MG63 (cell line): ENCODE measurements at places on chromosomes 11 and 22.

DNA sequence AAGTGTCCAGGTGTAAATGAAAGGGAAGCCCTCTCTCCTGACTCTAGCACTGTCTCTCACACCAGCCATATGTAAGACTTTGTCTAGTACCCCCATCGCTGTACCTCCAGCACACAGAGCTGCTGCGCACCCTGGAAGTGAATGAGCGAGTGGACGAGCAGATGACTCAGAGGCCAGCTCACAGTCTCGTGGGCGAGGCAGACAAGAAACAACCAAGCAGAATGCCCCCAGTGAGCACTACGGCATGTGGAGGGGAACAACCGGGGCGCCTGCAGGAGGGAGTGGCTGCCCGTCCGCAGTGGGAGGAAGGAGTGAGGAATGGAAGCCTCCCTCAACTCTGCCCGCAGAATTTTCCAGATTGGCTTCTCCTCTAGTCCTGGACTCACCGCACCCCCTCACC lies 46.4 kb downstream of the MCM5 start:
- peak; percentile 40 for DNase-seq

GRCh38 chr11:74019860-74020259 lies 11.0 kb upstream of the UCP3 start:
- DNase-seq = peak; percentile 61

- DNase-seq = no peak
These were observed 7.0 kb upstream of the NEFH start for GRCh38 chr22:29473001-29473400.

GRCh38 chr11:119473226-119473625 lies 50.3 kb upstream of the THY1 start:
- no peak for DNase-seq

GRCh38 chr11:46388619-46389449 lies 2.7 kb downstream of the CHRM4 start:
- no peak for DNase-seq

GRCh38 chr11:16367252-16367651 lies 10.9 kb upstream of the SOX6 start:
- no peak for DNase-seq

GRCh38 chr11:65593518-65594414 lies 1.8 kb downstream of the KCNK7 start:
- no peak for DNase-seq

GRCh38 chr22:33405194-33405593 lies 347.0 kb upstream of the SYN3 start:
- DNase-seq = no peak

GRCh38 chr11:91397134-91397468 lies 827.5 kb upstream of the FAT3 start:
- no peak for DNase-seq

DNA sequence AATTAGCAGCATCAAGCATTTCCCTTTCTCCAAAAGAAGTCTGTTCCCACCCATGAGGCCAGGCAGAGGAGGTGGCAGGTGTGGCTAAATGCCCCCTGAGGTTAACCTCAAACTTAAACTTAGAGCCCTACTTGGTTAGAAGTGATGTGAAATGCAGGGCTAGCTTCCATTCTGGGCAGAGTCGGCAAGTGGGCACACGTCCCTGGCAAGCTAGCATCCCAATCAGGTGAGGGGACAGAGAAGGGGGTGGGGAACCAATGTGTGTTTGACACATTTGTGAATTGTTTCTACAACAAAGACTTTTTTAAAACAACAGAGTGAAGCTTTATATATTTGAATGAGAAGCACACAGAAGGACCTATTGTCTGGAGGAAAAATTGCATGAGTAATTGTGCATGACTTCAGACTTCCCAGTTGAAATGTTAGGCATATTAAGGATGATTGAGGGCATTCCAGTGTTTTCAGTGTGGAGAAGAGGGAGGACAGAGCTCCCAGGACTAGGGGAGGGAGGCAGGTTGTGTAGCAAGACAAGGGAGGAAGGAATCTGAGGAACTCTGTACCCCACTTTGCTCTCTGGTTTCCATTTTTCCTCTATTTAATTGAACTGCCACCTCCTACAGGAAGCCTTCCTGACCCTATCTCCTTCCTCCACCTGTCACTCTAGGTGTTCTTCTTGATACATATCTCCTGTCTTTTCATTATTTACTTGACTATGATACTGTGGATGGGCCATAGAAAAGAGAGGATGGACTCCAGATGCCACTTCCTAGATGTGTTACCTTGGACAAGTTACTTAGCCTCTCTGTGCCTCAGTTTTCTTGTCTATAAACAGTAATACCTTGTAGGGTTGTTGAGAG lies 83.3 kb upstream of the PICALM start:
- DNase-seq = no peak

DNA sequence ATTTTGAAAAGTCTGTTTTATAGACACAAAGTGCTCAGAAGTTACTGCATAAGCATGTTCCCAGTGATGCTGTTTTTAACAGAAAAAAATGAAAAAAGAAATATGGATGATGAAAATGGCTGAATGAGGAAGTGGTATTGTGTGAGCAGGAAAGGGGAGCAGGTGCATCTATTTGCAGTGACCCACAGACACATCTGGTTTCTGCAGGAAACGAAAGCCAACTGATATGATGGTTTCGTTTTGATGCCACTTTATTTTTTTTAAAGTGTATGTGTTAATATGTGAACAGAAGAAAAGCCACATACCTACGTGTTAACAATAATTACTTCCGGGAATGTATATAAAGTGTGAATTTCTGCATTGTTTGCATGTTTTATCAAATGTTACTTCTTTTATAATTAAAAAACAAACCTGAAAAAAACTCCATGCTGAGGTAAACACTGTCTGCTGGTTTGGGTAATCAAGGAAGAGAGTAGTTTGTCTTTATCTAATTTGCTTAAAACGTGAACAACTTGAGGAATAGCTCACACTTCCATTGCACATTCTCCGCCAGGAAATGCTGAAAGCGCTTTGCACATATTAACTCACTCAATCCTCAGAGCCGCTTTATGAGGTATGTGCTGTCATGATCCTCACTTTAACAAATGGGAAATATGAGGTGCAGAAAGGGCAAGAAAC lies 1335.9 kb downstream of the TBC1D22A start:
- no peak for DNase-seq

- DNase-seq = no peak
These were observed 131.8 kb downstream of the UVRAG start for GRCh38 chr11:75946531-75947530.

- DNase-seq = no peak
These were observed 452.4 kb upstream of the B3GAT1 start for GRCh38 chr11:134864233-134864967.

DNA sequence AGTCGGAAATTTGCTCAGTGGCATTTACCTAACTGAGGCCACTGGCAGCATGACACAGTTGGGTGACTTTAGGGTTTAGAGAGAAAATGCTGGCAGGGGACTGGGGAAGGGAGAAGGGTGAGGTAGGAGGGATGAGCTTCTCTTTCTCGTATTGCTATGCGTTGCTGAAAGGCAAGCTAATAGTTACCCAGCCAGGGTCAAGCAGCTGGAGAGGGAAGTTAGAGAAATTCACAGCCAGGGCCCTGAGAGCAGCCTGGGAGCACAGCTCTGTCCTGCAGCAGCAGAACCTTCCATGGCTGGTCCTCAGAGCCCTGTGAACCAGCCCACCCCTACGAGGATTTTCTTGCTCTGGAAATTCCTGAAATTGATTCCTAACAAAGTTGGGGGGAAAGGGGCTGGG lies 679.6 kb downstream of the NTM start:
- DNase-seq = no peak

- DNase-seq = no peak
These were observed 15.7 kb downstream of the DTX4 start for GRCh38 chr11:59187587-59187986.

GRCh38 chr22:19130959-19131684 lies at the start of gene TSSK2:
TSS of gene TSSK2 (plus strand) at chr22:19131308. CDS start at chr22:19131400, 92 bp downstream.
- no peak for DNase-seq

GRCh38 chr11:117484156-117484555 lies 156.5 kb downstream of the CEP164 start:
- no peak for DNase-seq

- DNase-seq = no peak
These were observed 2.3 kb downstream of the GPHA2 start for GRCh38 chr11:64933213-64933934.

DNA sequence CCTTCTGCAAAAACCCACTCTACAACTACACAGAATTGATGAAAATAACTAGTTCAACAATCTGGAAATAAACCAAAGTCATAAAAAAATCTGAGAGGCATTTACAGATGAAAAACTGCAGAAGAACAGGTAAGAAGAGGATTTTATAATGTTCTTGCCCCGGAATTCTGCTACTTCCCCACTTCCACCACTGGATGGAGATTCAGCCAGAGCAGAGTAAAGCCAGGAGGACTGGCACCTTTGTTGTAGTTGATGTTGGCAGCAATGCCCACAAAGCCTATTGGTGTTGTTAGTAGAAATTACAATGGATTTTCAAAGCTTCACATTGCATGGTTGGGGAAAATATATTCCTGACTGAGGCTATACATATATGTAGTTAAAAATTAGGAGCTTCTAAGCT lies 640.2 kb downstream of the LRRC4C start:
- no peak for DNase-seq

GRCh38 chr11:19378814-19379213 lies 138.1 kb upstream of the E2F8 start:
- peak; percentile 23 for DNase-seq

GRCh38 chr11:30573951-30574350 lies 12.2 kb downstream of the MPPED2 start:
- DNase-seq = no peak

DNA sequence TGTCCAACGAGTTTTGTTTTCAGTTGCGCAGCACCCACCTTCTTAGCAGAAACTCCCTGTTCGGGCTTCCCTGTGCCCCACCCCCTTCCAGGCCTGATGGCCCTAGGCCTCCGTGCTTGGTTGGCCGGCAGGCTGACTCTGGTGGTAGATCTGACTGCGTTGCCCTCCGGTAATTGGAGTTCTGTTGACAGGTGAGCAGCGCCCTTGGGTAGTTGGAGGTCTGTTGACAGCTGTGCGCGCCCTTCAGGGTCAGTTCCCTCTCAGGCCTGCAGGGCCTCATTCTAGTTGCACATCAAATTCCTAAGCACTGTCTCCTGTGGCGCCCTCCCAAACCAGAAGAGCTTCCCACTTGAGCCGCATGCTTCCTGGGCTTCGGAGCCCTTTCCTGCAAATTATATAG lies 776 bp downstream of the DGCR6 start:
- DNase-seq = no peak

GRCh38 chr22:45192701-45193187 lies 29.0 kb downstream of the NUP50 start:
- DNase-seq = no peak

DNA sequence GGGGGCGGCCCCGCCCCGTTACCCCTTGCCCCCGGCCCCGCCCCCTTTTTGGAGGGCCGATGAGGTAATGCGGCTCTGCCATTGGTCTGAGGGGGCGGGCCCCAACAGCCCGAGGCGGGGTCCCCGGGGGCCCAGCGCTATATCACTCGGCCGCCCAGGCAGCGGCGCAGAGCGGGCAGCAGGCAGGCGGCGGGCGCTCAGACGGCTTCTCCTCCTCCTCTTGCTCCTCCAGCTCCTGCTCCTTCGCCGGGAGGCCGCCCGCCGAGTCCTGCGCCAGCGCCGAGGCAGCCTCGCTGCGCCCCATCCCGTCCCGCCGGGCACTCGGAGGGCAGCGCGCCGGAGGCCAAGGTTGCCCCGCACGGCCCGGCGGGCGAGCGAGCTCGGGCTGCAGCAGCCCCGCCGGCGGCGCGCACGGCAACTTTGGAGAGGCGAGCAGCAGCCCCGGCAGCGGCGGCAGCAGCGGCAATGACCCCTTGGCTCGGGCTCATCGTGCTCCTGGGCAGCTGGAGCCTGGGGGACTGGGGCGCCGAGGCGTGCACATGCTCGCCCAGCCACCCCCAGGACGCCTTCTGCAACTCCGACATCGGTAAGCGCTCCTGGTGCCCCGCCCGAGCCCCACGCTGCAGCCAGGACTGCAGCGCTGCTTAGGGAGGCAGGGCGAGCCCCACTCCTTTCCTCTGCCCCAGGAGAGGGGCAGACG lies at the start of gene TIMP3:
Gene TIMP3 (plus strand): TSS at position 169 of the 700 bp plus-strand sequence. CDS start 297 bp downstream, at position 466.
- DNase-seq = peak; percentile 83

- no peak for DNase-seq
These were observed 639.4 kb upstream of the FAT3 start for GRCh38 chr11:91585035-91585801.

DNA sequence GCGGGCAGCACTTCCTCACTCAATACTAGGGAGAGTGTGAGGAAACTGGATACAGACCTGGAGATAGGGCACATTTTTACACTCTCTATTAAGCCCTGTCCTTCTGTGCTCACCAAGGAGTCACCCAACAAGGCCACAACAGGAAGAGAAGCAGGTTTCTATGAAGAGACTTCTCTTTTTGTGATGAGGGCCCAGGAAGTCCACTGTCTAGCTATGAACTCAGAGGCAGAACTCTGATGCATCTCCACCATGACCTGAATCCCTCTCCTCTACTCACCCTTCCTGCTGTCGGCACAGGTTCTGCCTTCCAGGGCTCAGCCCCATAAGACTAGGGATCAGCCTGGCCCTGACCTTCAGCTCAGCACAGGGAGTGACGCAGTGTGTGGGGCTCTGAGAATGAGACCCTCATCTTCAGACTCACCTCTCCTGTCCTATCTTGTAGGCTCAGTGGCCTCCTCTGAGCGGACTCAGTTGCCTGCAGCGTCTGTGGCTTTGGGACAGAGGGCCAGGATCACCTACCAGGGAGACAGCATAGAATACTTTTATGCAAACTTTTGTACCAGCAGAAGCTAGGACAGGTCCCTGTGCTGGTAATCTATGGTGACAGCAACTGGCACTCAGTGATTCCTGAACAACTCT lies 49.3 kb upstream of the IGLL5 start:
- no peak for DNase-seq

DNA sequence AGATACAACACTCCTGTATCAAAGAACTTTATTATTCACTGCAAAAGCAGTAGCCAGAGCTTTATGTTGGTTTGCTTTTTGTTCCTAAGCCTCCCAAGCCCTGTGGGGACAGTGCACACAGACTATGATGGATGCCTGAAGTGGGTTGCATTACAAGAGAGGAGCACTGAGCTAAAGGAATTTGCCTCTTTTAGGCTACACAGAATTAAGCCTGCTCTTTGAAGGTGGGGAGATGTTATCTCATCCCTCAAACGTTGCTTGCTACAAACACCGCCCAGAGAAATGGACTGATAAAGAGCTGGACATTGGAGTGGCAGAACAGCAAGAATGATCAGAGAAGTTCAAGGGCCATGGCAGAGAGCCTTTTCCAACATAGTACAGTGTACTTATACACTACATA lies 2.5 kb upstream of the POGLUT3 start:
- DNase-seq = no peak
